Fibroblast of villous mesenchyme (primary cell): ENCODE measurements at places on chromosomes 16 and 17. TPM values are rescaled to one million over a fixed set of nuclear protein-coding genes. Genes with fewer than 3 reads are reported as not detected.

GRCh38 chr17:77793146-77793970 lies 165.1 kb upstream of the TNRC6C start:
- DNase-seq = no peak

GRCh38 chr16:47036201-47036600 lies 62.7 kb upstream of the DNAJA2 start:
- DNase-seq = no peak

GRCh38 chr17:69478916-69479315 lies 64.4 kb downstream of the MAP2K6 start:
- no peak for DNase-seq

- peak; percentile 52 for DNase-seq
These were observed 151.2 kb downstream of the CMIP start for GRCh38 chr16:81595629-81596292.

Gene FHOD1
- total RNA-seq = 22.9 and 24.2 TPM in 2 replicates

DNA sequence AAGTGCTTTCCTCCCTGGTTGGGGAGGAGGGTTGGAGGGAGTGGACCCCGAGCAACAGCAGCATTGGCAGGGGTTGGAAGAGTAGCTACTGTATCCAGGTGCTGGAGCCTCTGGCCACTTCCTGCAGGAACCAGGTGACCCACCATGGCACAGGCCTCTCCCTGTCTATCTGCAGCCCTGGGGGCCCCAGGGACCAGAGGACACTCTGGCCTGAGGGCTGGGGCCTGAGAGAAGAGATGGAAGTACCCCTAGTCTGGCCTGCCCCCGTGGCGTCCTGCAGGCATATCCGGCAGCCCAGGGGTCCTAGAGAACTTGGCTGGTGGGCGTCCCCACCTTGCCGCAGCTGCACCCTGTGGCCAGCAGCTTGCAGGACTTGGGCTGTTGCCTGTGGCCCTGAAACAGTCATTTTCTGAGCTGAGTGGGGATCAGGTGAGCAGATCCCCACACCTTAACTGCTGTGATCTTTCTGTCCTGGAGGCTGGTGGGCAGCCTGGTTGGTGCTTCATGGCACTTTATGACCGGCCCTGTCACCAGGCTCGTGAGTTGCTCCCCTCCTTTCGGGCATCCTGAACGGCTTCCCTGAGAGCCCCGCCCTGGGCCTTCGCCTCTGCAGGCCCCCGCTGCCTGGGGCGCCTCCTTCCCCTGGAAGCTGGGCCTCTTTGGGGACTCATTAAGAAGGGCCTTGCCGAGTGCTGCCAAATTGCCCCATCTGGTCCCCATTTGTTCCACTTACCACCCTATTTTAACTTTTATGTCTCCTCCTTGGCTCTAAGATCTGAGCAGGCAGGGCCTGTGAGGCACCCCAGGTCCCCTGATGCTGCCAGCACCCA lies 298.6 kb downstream of the SEC14L1 start:
- DNase-seq = no peak

Gene PHF23
- total RNA-seq = 51.8 and 54.1 TPM in 2 replicates

DNA sequence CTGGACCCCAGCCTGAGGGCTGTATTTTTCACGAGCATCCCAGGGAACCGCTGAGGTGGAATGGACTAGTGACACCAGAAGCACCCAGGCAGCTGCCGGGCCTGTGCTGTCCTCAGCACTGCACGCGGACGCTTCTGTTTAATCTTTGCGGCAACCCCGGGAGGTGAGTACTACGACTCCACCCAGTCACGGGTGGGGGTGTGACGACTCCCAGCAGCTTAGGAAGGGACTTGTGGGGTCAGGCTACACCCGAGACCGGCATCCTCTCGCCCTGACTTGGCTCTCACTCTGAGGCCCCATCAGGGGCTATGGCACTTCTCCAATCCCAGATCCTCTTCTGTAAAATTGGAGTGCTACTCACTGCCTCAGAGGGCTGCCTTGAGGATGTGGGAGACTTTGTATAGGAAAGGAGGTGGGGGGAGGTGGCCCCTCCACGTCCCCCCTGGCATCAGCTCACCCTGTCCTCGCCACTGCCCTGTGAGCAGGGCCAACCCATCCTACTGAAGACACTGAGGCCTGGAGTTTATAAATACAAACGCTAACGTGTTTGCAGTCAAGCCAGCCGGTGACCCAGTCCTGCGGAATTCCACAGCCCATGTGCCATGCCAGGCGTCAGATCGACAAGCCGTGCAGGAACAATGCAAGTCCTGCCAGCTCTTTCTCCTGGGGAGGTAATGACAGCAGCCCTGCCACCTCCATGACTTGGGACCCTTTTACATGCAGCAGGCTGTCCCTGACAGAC lies 44.4 kb downstream of the PPL start:
- DNase-seq = peak; percentile 79

Gene NOL3
- 11.7 and 12.2 TPM in 2 replicates for total RNA-seq

- no peak for DNase-seq
These were observed 369.1 kb downstream of the XYLT1 start for GRCh38 chr16:17101646-17102045.
